ENCODE measurements at places on chromosomes 6 and 20. TPM values are rescaled to one million over a fixed set of nuclear protein-coding genes. Genes with fewer than 3 reads are reported as not detected.

The GPR63 gene
- 0.99 TPM for total RNA-seq

- DNase-seq, result no peak
These were observed 23.8 kb downstream of the NKX2-2 start for GRCh38 chr20:21490105-21490504.

GRCh38 chr6:117932676-117933075, 25.6 kb downstream of the SLC35F1 start:
- DNase-seq, result no peak

- no peak for DNase-seq
These were observed 66.4 kb upstream of the PRL start for GRCh38 chr6:22363166-22363713.

The PDE7B gene
- total RNA-seq, result 2.6 TPM

DNA sequence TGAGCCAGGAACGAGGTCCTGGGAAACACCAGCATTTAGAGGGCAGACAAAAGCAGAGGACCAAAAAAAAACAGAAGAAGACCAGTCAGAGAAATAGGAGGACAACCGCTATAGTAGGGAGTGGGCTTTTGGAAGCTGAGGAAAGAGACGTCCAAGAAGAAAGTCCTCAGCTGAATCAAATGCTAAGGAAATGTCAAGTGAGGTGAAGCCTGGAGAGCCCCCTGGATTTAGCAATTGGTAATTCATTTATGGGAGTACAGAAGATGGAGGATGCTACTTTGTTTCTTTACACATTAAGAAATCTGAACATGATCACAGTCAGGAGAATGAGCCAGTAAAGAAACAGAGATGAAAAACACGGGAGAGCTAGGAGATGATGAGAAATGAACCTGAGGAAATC, 41.1 kb downstream of the LRP11 start:
- DNase-seq, result no peak

DNA sequence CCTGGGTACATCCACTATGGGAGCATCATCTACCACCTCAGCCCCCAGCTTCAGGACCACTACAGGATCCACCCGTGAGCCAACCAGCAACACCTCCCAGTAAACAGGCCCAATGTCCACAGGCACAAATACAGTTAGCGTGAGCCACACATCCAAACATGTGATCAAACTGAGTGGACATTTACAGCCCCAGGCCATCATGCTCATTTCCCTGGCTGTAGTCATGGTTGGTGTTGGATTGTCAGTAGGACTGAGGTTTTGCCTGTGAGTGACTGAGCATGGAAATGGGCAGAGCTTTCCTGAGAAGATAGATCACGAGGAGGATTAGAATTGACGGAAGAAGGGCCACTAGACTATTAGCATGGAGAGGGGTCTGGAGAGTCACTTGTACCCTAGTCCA, 10.7 kb upstream of the MUC21 start:
- no peak for DNase-seq

DNA sequence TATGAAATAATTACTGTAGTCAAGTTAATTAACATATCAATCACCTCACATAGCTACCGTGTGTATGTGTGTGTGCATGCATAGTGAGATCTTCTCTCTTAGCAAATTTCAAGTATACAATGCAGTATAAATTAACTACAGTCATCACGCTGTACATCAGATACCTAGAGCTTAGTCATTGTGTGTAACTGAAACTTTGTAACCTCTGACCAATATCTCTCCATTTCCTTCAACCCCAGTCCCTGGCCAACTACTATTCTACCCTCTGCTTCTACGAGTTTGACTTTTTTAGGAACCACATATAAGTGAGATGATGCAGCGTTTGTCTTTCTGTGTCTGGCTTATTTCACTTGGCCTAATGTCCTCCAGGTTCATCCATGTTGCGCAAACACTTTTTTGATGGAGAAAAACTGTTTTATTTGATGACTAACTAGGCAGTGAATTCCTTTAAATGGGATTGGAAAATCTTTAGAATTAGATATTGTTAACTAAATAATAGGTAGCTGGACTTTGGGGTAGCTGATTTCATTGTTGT, 459.5 kb downstream of the DHX35 start:
- no peak for DNase-seq

DNA sequence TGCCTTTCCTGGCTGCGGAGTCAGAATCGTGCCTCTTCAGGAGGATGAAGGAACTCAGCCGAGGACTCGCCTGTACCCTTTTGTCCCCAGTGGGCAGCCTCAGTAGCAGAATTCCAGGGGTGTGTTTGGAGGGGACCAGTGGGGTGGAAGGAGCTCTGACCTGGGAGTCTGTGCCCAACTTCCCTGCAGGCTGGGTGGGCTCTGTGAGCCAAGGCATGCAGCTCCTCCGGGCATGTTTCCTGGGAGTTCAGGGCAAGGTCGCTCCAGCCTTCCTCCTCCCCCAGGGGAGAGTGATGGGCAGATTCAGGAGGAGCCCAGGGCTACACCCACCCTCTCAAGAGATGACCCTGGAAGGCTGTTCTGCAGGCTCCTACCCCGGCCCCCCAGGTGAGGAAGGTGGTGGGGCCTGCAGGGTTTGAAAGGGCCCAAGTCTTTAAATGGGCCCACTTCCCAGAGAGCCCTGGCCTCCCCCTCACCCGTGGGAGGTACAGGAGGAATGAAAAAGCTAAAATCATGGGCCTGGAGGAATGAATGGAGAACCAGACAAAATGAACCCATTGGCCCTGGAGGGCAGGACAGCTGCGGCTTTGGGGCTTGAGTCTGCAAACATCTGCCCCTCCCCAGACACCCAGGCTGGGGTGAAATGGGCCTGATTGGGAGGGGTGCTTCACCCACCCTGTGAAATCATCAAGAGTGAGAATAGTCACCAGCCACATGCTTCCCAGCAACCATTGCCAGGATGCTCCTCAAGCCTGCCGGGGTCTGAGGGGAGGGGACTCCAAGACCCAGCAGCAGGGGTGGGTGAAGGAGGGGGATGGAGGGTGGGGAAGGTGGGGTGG, 77.6 kb upstream of the PMEPA1 start:
- DNase-seq, result no peak

DNA sequence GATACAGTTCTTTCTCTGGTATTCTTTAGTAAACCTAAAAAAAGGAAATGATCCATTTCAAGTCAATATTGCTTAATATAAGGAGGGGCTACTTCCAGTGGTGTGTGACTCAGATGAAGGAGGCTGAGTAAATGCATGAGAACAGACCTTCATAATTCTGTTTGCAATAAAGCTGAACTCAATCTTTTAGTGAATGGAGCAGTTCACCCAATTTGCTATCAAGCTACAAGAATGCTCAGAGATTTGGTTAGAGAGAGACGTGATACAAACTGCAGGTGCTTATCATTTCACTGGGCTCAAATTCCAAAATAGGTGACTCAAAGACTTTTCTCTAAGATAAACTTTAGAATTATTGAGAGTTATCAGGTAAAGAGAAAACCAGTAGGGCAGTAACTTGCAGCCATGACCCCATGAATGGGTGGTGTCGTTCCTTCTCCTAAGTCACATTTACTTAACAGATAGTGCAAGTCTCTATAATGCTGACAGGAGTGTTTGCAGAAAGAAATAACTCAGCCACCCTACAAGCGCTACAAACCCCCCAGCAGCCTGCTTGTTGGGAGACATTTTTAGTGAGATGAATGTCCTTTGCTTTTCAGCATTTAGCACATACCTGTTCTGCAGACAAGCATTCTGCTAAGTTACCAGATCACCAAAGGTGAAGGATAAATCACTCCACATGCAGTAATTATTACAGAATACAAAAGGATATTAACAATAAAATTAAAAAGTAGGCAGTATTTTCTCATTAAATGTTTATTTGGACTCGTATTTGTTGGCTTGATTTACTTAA, 16.4 kb upstream of the BLOC1S5 start:
- no peak for DNase-seq

GRCh38 chr20:31581391-31581790, 23.7 kb upstream of the ID1 start:
- no peak for DNase-seq

The ENPP3 gene
- 0.54 TPM for total RNA-seq

The ZC2HC1B gene
- not detected for total RNA-seq

The PPP2R5D gene
- total RNA-seq, result 37.1 TPM

- no peak for DNase-seq
These were observed 110.9 kb downstream of the EYA4 start for GRCh38 chr6:133352046-133352445.

The SSTR4 gene
- not detected for total RNA-seq

- DNase-seq, result no peak
These were observed 46.1 kb downstream of the PHACTR3 start for GRCh38 chr20:59650418-59650817.

The NUP43 gene
- 18.3 TPM for total RNA-seq

The MYH7B gene
- total RNA-seq, result 0.14 TPM

GRCh38 chr6:155216312-155217046, 47.3 kb upstream of the CLDN20 start:
- no peak for DNase-seq

The SAPCD1 gene
- total RNA-seq, result not detected

The UBR2 gene
- total RNA-seq, result 38.7 TPM

The SYCP2 gene
- 0.95 TPM for total RNA-seq

DNA sequence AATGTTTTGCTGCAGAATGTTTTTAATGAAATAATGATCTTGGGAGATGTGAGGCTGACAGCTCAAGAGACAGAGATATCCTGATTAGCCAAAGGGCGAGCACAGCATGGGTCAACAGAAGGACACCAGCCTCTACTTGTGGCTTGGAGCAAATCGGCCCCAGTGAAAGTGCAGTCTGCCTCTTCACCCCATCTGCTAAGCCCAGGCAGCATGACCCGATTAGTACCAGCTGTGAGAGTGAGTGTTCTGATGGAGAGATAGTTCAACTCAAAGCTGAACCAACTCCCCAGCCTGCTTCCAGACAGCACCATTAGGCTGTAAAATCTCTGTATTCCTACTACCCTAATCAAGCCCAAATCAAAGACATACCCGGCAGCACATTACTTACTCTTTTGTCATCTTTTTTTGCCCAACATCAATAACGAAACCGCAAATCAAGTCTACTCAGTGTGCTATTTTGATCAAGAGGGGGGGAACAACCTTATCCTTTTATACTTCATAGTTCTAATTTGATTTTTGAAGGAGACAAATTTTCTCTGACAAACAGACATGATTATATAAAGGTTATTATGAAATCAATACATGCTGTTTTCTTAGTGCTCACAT, 514.1 kb upstream of the NRSN1 start:
- no peak for DNase-seq

- no peak for DNase-seq
These were observed 164.5 kb upstream of the BTBD3 start for GRCh38 chr20:11753155-11753554.

DNA sequence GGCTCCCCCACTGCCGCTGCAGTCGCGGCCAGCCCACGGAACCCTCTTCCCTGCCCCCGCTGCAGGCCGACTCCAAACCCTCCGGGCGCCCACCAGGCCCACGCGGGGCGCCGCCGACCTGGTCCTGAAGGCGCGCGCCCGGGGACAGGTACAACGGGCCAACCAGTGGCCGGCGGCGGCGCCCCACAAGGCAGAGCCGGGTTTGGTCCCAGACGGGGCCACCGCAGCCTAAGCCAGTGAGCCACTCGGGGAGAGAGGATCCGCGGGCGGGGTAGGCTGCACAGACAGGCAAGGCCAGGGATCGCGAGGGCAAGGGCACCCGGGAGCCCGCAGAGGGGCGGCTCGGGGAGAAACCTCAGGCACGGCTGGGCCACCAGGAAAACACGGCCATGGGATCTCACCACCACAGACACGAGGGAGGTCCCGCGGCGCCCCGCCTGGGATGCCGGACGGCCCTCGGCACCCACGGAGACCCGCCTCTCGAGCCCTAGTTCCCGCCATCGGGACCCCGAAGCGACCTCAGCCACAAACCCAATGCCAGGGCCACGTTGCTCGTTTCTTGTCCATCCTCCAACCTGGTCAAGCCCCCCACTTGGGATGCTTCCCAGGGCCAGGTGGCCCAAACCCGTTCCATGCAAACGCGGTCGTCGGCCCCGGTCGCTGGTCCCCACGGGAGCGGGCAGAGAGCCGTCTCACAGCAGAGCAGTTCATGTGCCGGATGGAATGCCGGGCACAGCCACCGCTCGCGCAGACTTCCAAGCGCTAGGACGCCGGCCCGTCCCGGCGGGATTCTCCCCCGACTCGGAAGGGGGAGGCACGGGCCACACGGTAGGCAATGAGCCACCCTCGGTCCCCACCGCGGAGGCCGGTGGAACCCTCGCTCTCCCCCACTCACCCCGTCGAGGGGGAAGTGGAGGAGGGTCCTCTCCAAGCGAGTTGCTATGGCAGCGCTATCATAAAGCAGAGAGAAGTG, 1956.6 kb upstream of the DEFB115 start:
- no peak for DNase-seq

DNA sequence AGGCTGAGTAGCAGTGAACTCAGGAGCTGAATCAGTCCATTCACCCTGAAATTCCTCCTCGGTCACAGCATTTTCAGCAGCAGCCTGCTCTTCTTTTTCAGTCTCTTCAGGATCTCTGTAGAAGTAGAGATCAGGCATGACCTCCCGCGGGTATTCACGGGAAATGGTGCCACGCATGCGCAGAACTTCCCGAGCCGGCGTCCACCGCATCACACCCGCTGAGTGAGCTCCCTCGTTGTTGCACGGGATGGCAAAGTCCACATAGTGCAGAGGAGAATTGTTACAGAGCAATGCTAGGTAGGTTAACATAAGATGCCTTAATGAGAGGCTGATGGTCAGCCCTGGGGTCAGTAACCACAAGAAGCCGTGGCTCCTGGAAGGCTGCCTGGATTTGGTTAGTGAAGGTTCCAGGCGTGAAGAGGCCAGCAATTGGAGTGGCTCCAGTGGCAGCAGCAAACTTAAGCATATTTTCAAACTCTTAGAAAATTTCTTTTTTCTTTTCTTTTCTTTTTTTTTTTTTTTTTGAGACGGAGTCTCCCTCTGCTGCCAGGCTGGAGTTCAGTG, 113.5 kb upstream of the HDAC2 start:
- DNase-seq, result no peak

Data from thoracic aorta (tissue), 2 donors.